Epithelial cell of esophagus (primary cell): ENCODE measurements at places on chromosomes 6 and 20.
A peak's percentile ranks its signal among the peaks of the same experiment; 100 is the strongest.

DNA sequence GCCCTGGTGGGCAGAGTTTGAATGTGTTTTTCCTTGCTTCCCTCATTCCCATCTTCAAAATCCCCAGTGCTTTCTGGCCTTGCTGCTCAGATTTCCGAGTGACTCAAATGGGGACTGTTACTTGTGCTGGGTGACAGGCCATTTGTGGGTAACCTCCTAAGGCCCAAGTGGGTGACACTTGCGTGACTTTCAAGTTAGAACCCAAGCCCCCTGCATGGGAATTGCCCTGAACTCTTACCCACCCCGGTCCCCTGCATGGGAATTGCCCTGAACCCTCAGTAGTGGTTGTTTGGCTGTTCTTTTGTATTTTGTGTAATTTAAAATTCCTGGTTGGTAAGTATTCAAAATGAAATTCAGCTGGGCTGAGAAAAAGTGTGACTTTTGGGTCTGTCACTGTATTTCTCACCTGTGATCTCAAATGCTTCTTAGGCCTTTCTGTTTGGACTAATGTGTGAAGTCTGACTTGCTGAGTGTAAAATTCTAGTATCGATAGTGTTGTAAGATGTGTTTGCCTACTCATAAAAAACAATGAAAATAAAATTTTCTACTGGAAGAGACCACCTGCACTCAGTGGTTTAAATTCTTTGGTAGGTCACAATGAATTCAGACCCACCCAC, 12.4 kb upstream of the RBM38 start:
- DNase-seq = no peak

DNA sequence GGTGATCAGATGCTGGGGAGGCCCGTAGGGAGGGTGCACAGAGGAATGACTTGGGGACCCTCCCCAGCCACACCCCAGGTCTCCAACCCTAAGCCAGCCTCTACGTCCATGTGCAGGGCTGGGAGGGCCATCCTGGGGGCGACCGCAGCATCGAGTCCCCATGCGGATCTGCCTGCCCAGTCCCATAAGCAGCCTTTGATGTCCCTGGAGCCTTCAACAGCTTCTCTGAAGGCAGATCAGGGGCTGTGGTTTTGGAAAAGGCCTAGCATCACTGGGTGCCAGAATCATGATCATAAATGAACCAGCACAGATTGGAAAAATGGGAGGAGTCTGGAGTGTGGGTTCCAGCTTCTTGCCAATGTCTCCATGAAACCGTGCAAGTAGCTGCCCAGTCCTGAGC, 22.9 kb downstream of the TOX2 start:
- no peak for DNase-seq

DNA sequence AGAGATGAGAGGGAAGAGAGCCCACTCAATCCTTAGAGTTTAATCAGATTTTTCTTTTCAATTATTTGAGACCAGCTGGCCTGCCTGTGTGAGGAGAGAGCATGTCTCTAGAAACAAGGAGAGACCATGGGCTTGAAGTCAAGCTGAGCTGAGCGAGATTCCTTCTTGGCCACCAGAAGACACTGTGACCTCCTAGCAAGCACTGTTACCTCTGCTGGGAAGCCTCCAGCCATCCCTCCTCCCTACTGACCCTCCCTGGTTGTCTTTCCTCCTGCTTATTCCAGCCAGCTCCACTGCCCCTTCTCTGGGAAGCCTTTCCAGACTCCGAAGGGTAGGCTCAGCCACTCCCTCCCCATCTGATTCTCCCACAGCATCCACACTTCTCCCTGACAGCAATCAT, 110.0 kb downstream of the SCML4 start:
- DNase-seq = no peak

GRCh38 chr6:144935661-144936060, 650.5 kb downstream of the UTRN start:
- DNase-seq = no peak

DNA sequence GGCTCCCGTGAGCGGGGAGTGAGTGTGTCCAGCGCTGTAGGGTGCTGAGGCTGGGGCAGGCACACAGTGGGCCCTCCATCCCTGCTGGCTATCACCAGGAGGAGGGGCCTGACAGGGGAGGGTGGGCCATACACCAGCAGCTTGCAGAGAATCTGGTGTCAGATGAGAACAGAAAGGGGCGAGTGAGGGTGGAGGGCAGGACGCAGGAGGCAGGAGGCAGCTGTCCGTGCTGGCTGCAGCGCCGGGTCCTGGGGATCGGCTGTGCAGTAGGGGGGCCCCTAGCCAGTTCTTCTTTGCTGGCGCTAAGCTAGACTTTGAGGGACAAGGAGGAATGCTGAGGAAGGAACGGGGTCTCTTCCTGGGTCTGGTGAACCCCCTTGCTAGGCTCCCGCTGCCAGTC, 1.6 kb upstream of the CABLES2 start:
- no peak for DNase-seq

GRCh38 chr6:51855310-51856082, 231.9 kb downstream of the PKHD1 start:
- DNase-seq = peak; percentile 74

DNA sequence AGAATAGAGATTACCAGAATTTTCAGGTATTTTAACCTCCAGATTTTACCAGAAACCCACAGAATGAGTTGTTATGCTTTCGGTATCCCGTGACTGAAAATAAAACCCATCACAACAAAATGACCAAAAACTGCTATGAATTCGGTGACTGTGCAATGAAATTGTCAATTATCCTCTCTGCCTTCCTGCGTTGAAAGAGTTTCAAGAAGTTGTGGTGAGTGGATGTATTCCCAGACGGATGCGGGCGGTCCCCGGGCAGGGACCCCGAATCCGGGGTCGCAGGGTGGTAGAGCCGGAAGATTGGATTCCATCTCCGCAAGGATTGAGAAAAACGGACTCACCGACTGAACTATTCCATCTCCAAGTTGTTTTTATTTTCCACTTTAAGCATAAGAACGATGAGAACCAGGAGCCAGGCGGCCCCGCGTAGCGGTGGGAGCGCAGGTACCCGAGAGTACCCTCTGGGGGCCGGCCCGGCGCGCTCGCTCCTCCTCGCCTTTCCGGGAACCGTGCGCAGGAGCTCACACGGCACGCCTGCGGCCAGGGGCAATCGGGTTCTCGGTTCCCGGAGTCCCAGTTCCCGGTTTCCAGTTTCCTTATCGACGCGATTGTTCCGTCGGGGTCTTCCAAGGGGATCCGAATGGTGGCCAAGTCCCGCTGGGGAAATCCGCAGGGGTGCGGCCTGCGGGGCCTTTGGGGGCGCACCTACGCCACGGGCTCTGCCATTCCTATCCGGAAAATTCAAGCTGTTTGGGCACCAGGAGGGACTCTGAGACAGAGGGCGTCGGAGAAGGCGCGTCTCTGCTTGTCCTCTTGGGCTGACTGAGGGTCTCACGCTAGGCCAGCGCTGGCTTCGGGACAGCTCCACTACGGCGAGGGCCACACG, 104.9 kb upstream of the PRDM1 start:
- DNase-seq = peak; percentile 16

DNA sequence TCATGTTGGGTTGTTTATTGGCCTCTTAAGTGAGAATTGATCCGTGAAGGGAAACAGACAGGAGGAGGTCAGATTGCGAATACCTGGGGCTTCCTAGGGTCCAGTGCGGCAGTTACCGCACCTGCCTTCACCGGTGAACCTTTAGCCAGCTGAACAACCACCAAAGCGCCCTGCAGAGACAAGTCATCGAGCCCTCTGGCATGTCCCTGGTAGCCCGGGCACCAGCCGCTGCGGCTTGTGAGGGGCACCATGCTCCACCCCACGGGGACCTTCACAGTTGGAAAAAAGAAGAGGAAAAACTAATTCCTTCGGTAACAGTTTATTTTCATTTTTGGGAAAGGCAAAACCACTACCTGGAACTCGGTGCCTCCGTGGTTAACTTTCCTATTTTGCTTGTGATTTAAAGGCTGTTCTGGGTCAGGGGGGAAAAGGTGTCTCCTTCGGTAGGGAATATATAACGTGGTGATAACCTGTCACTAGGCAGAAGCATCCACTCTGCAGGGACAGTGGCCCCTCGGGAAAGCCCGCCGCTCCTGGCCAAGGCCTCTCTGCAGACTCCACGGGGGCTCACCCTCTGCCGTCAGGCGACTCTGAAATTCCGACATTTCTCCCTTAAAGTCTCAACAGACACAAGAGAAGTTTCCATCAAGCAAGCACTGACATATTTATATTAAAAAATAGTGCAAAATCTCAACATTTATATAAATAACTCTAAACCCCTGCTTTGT, 30.7 kb upstream of the ZBP1 start:
- no peak for DNase-seq

- peak; percentile 48 for DNase-seq
These were observed 333.8 kb downstream of the PKHD1 start for GRCh38 chr6:51753635-51754034.

DNA sequence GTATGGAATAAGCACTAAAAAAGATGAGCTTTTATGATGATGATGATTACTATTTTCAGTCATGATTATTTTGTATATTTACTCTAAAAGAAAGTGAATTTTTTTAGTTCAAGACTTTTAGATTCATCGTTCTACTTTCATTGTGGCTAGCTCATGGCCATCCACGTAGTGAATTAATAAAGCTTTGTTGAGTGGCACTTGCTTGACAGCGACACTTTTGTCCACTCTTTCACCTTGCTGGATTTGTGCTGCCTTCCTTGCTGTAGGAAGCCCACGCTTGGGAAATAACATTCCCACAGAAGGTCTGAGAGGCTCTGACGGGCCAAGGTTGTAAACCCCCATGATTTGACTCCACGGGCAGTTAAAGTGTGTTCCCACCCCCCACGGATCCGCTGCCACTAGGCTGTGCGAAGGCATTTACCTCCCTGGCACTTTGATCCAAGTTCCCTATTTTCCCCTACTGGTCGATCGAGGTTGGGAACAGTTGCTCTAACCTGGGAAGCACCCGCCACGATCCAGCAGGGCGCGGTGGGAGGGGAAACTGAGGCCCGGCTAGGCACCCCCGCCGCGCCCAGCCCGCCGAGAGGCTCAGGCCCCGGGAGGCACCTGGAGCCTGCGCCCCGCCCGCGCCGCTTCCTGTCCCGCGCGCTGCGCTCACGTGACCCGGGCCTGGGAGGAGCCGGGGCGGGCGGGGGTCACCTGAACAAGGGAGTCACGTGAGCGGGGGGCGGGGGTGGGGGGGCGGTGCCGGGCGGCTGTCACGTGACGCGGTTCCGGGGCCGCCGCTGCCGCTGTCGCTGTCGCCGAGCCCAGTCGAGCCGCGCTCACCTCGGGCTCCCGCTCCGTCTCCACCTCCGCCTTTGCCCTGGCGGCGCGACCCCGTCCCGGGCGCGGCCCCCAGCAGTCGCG, at the start of gene IGF2R:
TSS of gene IGF2R (plus strand) at position 788 of the 909 bp plus-strand sequence. CDS start 165 bp downstream, outside the sequence.
- DNase-seq = peak; percentile 94

DNA sequence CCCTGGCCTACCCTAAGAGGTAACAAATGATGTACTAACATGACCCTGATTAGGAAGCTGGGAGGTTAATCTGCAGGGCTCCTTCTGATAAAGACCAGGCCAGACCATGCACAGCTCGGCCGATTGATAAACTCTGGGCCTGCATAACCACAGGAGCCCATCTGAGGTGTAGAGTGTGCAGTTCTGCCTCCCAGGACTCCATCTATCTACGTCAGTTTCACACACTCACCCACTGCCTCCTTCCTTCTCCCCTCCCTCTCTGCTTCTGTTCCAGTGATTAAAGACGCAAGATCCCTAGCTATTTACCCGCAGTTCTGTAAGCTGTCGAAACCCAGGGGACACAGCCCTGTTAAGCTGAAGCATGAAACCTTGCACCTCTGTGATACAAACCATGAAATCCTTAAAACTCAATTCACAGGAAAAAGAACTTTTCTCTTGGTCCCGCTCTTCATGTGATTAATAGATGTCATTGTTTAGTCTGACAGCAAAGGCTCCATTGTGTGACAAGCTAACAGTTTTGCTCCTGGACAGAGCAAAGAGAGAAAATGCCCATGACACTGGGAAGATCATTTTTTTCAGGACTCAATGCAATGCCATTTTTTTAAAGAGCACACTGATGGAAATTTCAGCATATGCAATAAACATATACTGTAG, 470.6 kb downstream of the MAFB start:
- no peak for DNase-seq

DNA sequence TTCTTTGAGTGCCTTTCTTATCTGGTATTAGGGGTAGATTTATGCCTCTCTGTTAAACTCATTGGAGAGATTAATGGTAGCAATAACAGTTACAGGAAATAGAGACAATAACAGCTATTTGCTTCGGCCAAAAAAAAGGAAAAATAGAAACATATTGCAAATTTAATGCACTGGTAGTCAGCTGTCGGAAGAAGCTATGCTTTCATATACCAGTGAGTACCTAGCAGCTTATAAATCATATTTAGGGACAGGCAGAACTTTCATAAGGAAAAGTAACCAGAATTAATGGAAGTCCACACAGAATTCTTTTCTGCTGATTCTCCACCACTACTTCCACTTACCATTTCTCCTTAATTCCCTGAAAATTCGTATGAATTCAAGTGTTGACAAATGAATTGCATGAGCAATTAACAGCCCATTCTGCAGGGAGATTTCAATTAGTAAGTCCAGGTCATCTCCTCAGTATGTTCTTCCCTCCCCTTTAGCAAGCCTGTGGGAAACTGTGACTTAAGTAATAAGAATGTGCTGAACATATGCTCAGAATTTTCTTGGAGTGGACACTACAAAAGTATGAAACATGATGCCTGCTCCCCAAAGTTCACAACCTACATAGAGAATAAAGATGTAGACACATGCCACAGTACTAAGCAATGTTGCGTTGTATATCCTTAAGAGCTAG, 196.7 kb upstream of the KCNQ5 start:
- DNase-seq = peak; percentile 81

DNA sequence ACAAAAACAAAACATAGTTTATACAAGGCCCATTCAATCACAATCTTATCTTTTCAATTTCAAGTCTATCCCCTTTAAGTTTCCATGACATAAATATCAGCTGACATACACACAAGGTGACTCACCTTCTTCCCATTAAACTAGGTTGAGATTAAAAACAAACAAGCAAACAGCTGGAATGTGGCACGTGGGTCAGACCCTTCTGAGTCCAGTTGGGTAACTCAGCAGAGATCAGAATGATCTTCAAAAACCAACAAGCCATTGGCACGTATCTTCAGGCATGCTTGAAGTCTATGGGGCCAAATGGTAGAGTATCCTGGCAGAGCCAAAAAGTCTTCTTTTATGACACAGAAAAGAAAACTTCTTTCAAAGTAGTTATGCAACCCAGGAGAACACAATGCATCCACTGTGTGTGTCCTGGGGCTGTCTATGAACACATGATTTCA, 603.5 kb upstream of the CITED2 start:
- DNase-seq = peak; percentile 65

DNA sequence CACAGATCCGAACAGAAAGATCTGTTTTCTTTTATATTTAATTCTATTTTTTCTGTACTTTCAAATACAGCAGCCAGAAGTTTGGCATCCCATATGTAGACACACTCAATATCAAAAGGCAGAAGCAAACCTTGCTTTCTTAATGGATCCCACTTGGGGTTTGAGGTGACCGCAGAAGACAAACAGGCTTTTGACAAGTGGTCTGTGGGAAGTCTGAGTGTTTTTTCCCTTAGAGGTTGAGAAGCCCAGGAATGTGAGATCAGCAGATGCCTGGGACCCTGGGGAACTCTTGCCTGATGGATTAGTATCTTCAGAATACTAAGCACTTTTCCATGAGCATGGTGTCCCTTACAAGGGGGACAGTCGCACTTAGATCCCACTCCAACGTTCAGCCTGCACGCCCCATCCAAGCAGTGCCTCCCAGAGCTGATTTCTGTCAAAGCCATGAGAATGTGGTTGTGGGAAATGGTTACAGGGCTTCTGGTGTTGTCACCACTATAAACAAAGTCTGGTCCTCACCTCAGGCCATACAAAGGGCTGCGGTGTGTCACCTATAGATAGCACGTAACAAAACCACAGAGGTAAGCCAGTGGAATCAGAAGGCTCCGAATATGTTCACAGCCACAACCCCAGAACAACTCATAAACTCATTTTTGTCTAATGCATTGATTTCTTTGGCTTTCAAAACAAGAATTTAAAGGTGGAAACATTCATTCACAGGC, 12.7 kb downstream of the IL17F start:
- no peak for DNase-seq
